ENCODE measurements at places on chromosomes 12 and 14. TPM values are rescaled to one million over a fixed set of nuclear protein-coding genes. Genes with fewer than 3 reads are reported as not detected.

Gene SOAT2
- 0.27 TPM for total RNA-seq

GRCh38 chr12:34406996-34407300, 384.7 kb downstream of the ALG10 start:
- DNase-seq: no peak

- no peak for DNase-seq
These were observed 283.6 kb downstream of the DPF3 start for GRCh38 chr14:72610096-72610830.

DNA sequence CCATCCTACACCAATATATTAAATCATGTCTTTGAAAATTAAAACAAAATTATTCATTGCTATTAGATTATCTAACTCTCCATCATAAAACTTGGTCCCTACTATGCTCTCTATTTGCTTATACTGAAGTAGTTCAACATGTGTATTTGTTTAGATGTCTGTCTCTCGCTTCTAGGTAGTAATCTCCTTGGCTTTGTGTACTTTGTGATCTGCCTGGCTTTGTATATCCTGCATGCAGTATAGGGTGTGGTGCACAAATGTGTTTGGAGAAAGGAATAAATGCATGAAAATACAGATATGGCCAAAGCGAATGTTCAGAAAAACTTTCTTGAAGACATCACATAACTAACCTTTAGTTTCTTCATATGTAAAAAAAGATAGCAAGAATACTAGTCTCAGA, 246.6 kb upstream of the LRFN5 start:
- DNase-seq: no peak

DNA sequence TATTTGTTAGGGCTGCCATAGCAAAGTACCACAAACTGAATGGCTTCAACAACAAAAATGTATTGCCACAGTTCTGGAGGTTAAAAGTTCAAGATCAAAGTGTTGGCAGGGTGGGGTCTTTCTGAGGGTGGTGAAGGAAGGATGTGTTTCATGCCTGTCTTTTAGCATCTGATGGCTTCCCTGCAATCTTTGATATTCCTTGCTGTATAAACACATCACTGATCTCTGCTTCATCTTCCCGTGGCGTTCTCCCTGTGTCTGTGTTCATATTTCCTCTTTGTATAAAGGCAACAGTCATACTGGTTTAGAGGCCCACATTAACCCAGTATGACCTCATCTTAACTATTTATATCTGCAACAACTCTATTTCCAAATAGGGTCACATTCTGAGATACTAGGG, 167.5 kb downstream of the BTG1 start:
- DNase-seq: no peak

Gene PDE3A
- total RNA-seq: 20.6 TPM

GRCh38 chr12:50051101-50051806, 6.1 kb upstream of the ASIC1 start:
- no peak for DNase-seq

DNA sequence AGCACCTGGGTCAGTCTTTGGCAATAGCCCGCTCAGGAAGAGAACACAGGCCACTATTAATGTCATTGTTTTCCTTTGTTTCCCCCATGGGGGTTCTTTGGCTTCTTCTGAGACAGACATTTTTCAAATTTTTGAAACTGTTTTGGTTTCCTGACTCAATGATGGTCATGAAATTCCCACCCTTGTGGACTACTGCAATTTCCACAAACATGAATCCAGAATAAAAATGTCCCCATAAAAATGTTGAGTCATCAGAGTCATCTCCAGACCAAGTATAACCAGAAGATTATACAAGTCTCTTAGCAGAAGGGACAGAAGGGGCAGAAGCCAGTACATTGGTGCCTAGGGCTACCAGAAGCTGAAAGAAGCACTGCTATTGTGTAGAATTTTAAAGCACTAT, 29.1 kb downstream of the SLCO1A2 start:
- DNase-seq: no peak

Gene FAM186B
- total RNA-seq: 0.18 TPM

- DNase-seq: no peak
These were observed 1.2 kb downstream of the ESRRB start for GRCh38 chr14:76376878-76377734.

Gene NEUROD4
- 9.9 TPM for total RNA-seq

Gene BIN2
- total RNA-seq: 1.1 TPM

DNA sequence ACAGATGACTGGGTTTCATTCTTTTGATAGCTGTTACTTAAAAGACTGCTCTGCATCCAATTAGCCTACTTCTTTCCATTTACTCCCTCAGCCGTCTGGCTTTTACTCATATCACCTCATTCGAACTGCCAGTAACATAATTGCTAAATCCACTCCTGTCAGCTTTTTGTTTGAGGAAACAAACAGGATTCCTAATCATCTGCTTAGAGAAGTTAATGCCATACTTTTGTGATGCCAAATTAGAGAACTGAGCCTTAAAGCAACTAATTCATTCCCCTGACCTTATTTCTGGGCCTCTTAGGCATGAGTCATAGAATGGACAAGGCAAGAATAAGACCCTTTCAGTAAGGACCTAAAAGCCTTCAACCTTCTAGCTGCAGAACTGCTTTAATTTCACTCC, 2.9 kb downstream of the OXA1L start:
- no peak for DNase-seq

GRCh38 chr12:123254853-123255446, 16.7 kb downstream of the CDK2AP1 start:
- DNase-seq: no peak

- no peak for DNase-seq
These were observed 43.2 kb upstream of the YAF2 start for GRCh38 chr12:42281278-42281677.

DNA sequence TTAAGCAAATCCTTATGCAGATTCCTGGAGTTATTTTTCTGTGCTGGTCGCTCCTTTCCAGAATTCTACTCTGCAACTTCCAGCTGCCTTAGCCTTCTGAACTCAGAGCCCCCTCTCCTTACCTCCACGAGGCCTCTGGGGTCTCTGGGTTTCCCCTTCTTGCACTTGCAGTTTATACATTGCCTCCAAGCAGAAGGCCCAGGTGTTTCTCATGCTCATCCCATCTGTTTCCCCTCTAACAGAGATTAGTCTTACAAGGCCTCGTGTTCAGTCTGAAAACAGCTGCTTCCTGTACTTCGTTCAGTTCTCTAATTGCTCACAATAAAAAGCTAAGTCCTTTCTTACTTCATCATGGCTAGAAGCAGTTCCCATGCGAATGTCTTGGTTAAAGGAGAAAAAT, 134.4 kb upstream of the FGD4 start:
- no peak for DNase-seq

DNA sequence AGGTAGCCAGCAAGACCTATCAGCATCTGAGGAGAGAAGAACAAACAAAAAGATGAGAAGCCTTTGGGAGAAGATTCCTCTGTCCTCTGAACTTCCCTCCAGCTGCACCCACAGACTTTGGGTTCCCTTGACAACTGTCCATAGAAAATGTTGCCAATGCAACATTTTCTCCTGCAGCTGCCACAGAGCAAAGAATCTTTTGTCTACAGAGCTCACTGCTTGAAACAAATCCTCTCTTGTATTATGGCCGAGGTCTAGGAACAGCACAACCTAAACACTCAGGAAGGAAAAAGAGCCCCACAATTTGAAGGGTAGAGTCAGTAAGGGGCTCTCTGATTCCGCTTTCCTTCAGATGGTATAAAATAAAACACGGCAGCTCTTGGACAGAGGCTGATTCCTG, 14.3 kb downstream of the POMT2 start:
- DNase-seq: no peak

DNA sequence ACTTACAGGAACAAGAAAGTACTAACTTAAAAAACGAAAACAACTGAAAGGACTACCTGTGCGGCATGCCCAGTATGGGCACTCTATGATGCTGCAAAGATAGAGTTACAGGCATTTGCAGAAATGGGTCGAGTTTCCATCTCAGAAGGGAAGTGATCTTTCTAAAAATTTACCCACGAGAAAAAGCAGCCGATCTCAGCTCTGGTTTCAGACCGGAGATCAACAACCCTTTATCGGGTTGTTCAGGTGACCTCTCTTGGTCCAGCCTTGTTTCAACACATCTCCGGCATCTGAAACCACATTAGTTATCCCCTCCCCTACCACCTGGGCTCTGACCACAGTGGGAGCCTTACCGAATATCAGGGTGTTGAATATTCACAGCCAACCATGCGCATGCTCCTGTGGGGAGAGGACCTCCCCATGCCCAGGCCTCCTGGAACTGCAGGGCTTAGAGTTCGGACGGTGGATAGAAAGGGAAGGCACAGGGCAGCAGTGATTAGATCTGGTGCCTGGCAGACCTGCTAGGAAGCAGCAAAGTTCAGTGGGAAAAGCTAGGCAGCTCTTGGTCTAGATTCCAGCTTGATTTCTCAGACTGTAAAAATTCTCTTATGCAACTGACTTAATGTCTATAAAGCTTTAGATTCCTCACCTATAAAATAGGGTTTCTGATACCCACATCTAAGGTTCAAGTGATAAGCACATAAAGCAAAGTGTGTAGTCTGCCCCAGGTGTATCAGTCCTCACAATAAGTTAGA, 906.0 kb downstream of the VRK1 start:
- DNase-seq: no peak

Gene ASCL1
- total RNA-seq: 14.0 TPM

DNA sequence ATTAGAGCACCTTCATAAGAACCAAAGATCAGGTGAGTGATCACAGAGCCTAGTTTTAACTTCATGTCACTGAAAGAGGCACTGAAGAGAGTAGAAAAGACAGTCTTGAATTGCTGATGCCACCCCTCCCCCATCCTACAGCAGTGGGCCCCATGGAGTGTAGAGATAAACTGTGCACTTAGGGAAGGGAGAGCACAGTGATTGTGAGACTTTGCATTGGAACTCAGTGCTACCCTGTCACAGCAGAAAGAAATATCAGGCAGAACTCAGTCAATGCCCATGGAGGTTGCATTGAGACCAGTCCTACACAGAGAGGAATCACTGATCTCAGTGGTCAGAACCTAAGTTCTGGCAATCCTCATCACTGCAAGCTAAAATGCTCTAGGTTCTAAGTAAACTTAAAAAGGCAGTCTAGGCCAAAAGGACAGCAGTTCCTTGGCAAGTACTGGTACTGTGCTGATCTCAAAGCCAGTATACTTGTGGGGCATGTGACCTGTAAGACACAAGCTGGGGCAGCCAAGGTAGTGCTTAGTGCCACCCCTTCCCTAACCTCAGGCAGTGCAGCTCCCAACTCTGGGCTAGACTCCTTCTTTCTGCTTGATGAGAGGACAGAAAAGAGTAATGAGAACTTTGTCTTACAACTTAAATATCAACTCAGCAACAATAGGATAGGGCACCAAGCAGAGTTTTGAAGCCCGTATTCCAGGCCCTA, 94.1 kb downstream of the FSCB start:
- no peak for DNase-seq

Gene KRT80
- not detected for total RNA-seq

GRCh38 chr12:42884116-42884515, 294.6 kb upstream of the PRICKLE1 start:
- no peak for DNase-seq

DNA sequence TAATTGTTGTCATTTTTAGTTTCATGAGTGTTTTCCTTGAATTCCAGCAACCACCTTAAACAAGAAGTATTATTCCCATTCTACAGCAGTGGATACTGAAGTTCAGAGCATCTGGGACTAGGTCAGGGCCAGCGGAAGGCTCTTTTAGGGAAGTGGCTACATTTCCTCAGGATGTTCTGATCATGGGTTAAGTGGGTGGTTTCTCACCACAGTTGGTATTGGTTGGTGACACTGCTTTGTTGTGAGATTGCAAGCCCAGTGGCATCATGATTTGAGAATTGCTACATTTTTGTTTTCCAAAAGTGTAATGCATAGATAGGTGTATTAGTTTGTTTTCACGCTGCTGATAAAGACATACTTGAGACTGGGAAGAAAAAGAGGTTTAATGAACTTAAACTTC, 47.1 kb downstream of the SYNE2 start:
- DNase-seq: no peak

Gene FAM181A
- total RNA-seq: 2.4 TPM

DNA sequence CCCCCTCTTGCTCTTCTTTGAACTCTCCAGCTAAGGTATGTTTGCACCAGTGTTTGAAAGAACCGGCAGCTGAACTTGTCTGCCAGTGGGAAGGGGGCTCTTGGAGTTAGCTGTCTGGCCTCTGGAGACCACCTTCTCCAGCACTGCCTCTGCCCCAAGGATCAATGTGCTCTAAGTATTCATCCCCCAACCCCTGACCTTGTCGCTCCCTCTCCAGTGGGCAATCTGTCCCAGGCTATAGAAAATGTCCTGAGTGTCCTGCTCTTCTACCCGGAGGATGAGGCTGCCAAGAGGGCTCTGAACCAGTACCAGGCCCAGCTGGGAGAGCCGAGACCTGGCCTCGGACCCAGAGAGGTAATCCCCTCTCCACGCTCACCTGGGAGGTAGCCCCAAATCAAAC, 2.8 kb downstream of the P3H3 start:
- no peak for DNase-seq

- DNase-seq: no peak
These were observed 16.0 kb downstream of the SOS2 start for GRCh38 chr14:50215416-50215815.

Gene CHST11
- total RNA-seq: 27.9 TPM

GRCh38 chr14:56087671-56088471, 30.3 kb upstream of the PELI2 start:
- peak; percentile 26 for DNase-seq

DNA sequence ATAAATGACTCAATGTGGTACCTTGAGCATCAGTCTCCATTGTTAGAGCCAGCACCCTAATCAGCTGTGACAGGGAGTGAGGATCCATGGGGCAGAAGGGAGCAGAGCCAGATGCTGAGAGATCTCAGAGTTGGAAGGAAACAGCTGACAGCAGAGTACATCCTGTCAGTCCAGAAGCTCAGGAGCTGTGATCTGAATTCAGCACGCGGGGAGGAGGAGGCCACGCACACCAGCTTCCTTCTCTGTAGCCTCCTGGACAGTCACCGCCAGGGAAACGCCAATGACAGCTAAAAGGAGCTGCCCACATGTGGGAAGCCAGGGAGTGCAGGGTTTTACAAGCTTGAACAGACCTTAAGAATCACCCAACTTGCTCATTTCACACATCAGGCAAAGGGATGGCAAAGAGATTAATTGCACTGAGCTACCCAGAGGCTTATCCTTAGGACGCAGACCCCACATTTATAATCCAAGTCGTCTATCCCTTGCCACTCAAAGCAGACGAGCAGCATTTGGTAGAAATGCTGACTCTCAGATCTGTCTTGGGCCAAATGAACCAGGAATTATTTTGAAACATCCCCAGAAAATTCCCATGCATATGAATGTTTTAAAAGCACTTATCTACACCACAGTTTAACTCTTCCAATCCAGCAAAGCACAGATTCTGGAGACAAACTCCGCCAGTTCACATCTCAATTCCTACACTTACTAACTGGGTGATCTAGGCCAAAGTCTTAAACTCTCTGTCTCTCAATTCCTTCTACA, 322.6 kb upstream of the TMTC1 start:
- no peak for DNase-seq

DNA sequence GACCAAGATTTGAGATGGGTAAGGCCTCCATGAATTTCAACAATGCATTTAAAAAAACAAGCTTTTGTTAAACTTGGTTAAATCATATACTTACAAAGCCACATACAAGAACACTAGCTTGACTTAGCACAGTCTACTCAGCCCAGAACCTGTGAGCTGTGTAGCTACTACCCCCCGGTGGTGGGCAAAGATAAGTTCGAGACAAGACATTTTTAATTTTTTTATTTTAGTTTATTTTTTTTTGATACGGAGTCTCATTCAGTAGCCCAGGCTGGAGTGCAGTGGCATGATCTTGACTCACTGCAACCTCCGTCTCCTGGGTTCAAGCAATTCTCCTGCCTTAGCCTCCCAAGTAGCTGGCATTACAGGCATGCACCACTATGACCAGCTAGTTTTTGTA, 3.7 kb upstream of the NECAP1 start:
- no peak for DNase-seq

Data from cerebellum (tissue), 4 donors.